ENCODE measurements at places on chromosomes 6 and 20.
A peak's percentile ranks its signal among the peaks of the same experiment; 100 is the strongest.

GRCh38 chr20:41249411-41250281 lies 67.9 kb downstream of the ZHX3 start:
- no peak for DNase-seq

- DNase-seq, result no peak
Measured at GRCh38 chr6:134035823-134036296, 16.6 kb downstream of the SLC2A12 start.

- no peak for DNase-seq
Measured at GRCh38 chr6:143405373-143406154, 44.9 kb downstream of the ADAT2 start.

GRCh38 chr6:45222380-45222779 lies 105.8 kb upstream of the RUNX2 start:
- no peak for DNase-seq

DNA sequence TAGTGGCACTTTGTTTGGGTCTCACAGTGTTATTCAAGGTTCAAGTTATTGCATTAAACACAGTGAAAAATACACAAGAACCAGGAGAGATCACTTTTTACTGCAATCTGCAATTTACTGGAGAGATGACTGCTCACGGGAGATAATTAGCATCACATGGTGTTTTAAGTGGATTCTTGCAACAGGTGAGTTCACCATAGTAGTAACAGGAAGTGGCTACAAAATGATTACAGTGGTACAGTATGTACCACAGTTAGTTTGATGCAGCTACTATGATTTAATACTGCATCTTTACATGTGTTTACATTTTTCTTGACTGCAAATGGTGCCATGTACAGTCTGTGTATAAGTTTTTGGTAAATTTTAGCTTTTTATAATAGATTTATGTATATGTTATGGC lies 96.5 kb upstream of the SCP2D1 start:
- no peak for DNase-seq

DNA sequence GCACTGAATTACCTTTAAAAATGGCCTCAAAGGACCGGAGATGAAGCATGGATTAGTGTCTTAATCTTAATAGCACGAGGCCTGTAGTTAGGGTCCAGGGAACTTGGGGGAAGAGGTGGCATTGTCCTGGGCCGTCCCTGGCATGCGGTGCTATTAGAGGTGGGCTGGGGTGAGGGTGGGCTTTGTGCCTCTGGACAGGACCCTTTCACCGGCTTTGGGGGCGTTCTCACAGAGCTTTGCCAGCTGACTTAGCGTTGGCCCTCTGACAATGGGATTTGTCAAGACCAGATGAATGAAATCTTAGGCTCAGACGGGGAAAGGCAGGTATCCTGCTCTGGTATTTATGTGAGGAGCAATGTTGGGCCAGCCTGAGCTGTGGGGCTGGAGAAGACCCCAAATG lies 59.6 kb downstream of the ERMARD start:
- DNase-seq, result no peak

- DNase-seq, result no peak
Measured at GRCh38 chr6:145360865-145361264, 374.5 kb downstream of the EPM2A start.

GRCh38 chr6:117272032-117272866 lies 6.9 kb downstream of the VGLL2 start:
- no peak for DNase-seq

GRCh38 chr6:74892091-74892490 lies 313.8 kb downstream of the COL12A1 start:
- DNase-seq, result no peak

DNA sequence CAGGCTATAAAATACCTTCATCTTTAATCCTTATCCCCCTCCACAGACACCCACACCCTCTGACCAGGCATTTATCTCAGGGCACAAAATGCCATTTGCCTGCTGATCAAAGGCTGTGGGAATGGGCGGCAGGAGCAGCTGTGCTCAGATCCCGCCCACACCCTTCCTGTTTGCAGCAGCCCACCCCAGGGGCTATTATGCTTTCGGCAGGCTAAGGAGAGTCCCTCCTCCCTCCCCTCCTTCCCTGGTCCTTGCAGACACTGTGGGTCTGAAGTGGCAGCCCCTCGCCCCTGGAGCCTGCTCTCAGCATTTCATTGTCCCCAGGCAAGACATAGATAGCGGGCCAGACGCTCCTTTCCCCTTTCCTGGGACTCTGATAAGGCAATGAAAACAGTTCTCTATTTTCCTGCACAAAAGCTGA lies 220.8 kb upstream of the HEY2 start:
- no peak for DNase-seq

GRCh38 chr20:4833074-4833728 lies 111.5 kb downstream of the PRND start:
- DNase-seq, result no peak

DNA sequence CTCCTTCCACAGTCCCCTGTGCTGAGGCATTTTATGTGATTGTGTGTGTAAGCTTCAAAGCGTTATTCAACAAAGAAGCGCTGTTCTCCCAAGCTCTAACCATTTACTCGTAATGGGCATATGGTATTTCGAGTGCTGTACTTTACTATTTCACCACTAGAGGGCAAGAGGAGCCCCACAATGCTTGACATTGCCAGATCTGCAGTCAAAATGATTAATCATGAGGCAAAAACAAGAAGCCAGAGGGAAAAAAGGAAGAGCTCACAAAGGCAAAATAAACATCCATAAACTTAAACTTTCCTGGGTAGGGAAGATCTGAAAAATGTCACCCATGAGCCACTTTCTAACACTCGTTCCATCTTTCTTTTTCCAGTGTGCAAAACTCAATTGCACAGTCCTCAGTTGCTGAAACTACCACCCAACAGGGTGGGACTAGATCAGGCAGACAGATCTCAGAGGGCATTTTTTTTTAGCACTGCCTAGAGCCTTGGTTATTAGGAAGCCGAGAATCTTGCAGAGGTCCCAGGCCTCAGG lies 215.0 kb upstream of the PLCB4 start:
- DNase-seq, result peak; percentile 17

DNA sequence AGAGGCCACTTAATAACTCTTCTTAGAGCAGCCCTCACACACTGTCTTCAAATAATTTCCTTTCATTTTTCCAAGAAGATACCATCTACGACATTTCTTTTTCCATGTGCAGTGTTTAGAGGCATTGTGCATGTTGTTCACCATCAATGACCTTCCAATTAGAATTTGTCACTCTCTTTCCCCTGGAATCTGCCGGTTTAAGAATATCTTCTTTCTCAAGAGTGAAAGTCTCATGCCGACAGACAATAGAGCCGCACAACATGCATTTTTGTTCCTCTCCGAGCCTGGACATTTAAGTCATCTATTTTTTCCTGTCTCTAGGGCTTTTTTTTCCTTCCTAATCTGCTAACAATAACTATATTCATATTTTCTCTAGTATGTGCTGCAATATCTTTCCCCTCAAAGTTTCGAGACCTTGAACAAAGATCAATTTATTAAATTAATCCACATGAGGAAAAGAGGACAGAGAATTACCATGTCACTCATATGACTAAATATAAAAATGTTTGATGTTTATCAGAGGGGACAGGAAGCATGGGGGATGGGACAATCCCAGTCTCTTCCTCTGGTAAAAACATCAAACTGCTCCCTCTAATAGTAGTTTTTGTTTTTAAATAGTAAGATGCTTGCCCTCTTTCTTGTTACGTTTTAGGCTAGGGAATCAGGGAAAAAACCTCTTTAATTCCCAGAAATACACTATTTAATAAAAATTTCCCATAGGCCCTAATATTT lies 893.4 kb downstream of the C6orf118 start:
- no peak for DNase-seq

GRCh38 chr6:71489736-71490135 lies 201.1 kb downstream of the OGFRL1 start:
- DNase-seq, result no peak

GRCh38 chr6:136249336-136249735 lies 775 bp downstream of the MTFR2 start:
- no peak for DNase-seq

- no peak for DNase-seq
Measured at GRCh38 chr20:20440481-20440880, 72.6 kb downstream of the INSM1 start.

DNA sequence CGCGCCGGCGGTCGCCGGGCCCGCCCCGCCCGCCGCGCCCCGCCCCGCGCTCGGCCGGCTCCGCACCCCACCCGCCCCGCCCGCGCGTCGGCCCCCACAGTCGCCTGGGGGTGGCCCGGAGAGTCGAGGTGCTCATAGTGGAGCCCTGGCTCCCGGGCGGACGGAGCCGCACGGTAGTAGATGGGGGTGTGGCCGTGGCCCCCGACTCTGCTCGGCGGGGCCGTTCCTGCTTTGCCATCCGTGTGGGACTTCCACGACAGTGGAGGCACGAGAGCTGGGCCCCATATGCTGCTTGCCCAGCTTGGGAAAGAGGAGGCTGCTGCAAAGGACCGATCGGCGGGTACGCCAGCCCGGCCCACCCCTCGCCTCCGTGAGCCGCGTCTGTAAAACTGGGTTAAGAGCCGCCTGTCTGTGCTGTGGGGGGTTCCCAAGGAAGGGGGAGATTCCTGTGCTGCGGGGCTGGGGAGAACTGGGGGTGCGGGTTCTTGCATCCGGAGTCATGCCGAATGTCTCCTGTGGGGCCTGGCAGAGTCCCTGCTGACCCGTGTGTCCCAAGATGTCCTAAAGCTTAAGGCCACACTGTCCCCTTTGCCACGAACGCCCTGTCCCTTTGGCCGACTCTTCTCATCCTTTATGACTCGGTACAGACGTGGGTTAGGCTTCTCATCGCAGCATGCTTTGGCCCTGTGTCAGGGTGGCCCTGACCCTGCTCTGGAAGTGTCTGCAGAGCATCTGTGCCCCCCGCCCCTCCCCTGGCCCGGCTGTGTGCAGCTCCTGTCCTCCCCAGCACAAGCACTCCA lies at the start of gene OPRL1:
TSS of gene OPRL1 (plus strand) at position 70 of the 800 bp plus-strand sequence. CDS start 12,639 bp downstream, outside the sequence.
- no peak for DNase-seq

- DNase-seq, result no peak
Measured at GRCh38 chr6:89599727-89600126, 38.8 kb downstream of the LYRM2 start.

GRCh38 chr6:149855040-149855654 lies 9.0 kb downstream of the LRP11 start:
- DNase-seq, result no peak

DNA sequence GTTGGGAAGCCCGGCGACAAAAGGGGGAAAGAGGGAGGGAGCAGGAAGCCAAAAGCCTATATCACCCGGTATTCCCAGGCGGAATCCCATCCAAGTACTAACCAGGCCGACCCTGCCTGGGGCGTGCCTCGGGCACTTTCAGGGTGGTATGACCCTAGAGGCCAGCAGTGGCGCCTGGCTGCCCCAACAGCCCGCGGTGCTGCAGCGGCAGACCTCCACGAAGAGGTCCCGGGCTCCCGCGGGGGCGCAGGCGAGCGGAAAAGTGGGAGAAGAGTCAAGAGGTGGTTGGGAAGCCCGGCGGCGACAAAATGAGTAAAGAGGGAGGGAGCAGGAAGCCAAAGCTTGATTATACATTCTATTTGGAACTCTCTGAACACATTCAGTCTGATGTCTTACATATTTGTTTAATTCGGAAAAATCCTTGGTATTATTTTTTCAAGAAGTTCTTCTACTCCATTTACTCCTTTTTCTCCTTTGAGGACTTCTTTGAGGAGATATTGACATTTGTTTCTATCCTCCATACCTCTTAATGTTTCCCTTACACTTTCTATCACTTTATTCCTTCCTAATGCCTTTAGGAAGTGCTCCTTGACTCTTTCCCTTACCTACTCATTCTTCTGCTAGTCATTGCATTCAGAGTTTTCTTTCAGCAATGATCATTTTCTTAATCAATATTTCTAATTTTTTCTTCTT lies 11.5 kb downstream of the TREML4 start:
- DNase-seq, result no peak
